Ammon's horn (tissue), 1 donor: ENCODE measurements at places on chromosomes 7 and 10.
A peak's percentile ranks its signal among the peaks of the same experiment; 100 is the strongest.

DNA sequence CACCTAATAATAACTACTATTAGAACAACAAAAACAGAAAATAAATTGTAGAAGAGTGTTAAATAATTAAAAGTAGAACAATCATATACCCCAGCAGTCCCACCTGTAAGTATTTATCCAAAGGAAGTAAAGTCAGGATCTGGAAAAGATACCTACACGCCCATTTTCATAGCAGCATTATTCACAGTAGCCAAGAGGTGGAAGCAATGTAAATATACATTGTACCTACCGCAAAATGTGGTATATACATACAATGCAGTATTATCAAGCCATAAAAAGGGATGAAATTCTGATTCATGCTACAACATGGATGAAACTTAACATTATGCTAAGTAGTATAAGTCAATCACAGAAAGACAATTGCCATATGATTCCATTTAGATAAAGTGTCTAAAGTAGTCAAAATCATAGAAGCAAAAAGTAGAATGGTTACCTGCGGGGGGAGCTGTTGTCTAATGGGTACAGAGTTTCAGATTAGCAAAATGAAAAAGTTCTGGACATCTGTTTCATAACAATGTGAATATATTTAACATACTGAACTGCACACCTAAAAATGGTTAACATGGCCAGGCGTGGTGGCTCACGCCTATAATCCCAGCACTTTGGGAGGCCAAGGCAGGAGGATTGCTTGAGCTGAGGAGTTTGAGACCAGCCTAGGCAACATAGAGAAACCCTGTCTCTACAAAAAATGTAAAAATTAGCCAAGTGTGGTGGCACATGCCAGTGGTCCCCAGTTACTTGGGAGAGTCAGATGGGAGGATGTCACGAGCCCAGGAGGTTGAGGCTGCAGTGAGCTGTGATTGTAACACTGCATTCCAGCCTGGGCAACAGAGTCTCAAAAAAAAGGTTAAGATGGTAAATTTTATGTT lies 6.0 kb upstream of the TMED4 start:
- peak; percentile 53 for DNase-seq

- DNase-seq: no peak
Measured at GRCh38 chr7:41142904-41143473, 559.9 kb downstream of the INHBA start.

DNA sequence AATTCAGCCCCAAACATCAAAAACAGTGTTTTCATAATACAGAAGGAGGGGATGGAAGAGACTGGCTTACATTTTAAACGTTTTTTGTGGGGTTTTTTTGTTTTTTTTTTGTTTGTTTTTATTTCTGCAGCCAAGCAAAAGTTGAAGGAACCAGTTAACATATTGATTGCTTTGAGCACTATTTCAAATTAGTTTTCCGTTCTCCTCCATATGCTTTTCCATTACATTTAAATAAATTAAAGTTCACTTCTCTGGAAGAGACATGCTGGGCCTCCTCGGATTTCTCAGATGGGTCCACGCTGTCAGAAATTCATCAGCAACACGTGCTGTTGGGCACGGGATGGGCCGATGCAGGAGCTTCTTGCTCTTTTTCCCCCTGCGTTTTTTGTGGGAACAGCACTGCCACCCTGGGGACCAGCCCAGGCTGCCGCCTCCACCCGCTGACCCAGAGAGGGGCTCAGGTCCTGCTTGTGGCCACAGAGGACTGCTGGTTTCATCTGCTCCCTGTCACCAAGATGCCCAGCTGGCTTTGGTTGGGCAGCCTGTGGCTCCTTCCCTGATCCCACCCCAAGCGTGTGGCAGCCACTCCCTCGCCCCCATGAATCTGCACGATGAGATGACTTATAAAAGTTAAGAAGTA lies 67.7 kb upstream of the CHST15 start:
- no peak for DNase-seq

- no peak for DNase-seq
Measured at GRCh38 chr10:51270936-51271530, 196.7 kb downstream of the PRKG1 start.

DNA sequence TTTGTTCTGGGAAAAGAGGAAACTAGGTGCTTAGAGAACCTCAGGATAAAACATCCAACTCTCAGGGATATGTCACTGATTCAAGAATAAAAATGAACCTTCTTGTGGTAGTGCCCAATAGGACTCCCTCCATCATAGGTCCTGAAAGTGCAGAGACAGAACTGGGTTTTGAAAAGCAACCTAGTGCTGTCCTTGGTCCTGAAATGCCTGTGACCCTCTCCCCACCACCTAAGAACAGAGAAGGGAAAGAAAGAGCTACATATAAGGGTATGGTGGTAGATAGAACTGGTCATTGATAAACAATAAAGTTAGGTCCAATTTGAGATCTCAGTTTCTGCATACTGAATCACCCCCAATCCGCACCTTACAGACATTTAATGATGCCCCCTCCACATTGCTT lies 953.3 kb downstream of the XPNPEP1 start:
- no peak for DNase-seq

DNA sequence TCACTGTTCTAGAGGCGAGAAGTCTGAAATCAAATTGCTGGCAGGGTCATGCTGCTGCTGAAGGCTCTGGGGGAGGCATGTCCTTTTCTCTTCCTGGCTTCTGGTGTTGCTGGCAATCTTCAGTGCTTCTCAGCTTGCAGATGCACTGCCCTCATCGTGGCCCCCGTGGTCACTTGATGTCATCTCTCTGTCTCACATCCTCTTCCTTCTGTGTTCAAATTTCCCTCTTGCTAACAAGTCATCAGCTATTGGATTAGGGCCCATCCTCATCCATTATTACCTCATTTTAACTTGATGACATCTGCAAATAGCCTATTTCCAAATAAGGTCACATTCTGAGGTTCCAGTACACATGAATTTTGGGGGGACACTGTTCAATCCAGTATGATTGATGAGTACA lies 36.6 kb upstream of the SRGN start:
- peak; percentile 73 for DNase-seq

DNA sequence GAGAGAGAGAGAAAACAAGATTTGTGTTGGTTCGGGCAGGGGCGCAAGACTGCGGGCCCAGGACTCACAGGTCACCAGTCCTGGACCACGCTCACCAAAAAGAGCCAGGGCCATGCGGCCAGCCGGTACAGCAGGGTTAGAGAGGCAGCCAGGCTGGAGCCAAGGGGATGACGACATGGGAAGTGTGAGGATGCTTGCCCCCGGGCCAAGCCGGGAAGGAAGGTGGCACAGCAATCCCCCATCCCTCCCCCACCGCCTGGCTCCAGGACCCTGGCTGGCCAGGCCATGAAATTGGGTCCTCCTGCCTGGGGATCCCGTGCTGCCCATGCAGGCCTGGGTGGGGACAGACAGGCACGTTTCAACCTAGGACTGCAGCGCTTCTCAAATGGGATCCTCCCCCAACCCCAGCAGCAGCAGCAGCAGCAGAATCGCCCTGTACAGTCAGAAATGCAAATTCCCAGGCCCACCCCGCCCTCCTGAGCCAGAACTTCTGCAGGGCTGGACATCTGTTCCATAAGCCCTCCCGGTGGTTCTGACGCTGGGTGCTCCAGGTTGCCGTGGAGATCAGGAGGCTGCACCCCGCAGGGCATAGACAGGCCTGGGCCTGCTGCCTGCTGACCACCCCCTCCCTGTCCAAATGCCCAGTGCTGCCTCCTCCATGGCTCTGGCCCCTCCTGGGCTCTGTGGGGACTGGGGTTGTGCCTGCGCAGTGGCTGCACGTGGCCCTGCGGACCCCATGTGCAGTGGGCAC lies 35.0 kb downstream of the YKT6 start:
- DNase-seq: peak; percentile 36

DNA sequence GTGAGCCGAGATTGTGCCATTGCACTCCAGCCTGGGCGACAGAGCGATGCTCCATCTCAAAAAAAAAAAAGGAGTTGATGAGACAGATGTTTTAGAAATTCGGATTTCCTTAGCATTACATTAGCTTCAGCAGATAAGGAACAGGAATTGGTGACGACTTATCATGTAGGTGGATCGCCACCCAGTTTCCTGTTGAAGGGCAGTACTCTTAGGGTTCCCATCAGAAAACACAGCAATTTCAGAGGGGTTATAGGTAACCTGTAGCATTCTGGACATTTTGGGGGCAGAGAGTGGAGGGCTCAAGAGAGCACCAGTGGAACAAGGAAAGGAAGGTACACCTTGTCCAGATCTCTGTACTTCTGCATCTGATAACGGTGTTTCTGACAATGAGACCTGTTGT lies 146.4 kb upstream of the NOBOX start:
- no peak for DNase-seq

GRCh38 chr10:34719746-34720145 lies 95.3 kb downstream of the PARD3 start:
- no peak for DNase-seq

DNA sequence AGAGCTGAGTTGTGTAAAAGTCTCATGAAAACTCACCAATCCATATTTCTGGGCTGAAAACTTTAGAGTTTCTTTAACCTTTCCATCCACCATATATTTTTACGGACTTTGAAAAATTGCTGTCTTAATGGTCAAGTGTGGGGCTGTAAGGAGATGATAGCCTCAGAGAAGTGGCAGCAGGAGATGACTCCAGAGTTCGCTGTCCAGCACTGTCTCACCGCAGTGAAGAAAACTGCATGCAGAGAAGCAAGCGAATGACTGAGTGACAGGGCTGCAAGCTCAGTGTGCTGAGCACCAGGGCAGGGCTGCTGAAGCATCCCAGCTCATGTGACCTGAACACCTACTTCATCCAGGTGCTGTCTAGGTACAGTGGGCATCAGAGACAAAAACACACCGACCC lies 564.5 kb downstream of the ACTR3B start:
- DNase-seq: no peak

GRCh38 chr7:39650676-39651075 lies 27.3 kb downstream of the RALA start:
- peak; percentile 18 for DNase-seq

DNA sequence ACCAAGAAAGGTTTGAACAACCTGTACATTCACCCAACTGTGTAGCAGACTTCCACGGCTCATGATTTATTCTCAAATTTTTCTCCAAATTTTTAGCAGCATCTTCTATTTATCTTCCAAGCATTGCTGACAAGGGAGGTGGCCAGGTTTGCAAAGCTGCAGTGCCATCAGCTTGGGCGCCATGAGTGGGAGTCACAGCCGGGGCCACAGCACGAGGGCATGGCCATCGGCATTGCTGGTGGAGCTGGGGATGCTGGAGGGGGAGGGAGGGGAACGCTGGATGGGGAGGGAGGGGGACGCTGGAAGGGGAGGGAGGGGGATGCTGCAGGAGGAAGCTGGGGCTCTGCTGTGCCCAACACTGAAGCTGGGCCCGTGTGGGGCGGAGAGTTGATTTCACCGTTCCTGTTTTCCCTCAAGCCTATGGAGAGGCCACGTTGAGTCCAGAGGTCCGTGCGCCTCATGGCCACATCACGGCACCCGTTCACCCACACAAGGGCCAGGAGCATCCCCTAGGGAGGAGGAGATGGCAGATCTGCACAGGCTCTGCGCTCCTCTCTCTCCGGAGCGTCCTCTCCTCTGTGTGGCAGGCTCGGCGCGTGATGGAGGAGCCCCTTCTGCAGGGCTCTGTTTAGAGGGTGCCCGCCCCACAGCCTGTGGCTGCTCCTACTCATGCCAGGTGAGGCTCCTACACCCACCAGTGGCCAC lies 520.2 kb downstream of the DNAJB6 start:
- DNase-seq: no peak

GRCh38 chr10:92657024-92657423 lies 32.7 kb upstream of the HHEX start:
- DNase-seq: no peak

GRCh38 chr7:153524070-153524601 lies 528.1 kb upstream of the DPP6 start:
- DNase-seq: peak; percentile 81

GRCh38 chr7:151900591-151900985 lies 23.7 kb upstream of the PRKAG2 start:
- no peak for DNase-seq

GRCh38 chr10:86644152-86644793 lies 10.1 kb upstream of the OPN4 start:
- DNase-seq: peak; percentile 4

DNA sequence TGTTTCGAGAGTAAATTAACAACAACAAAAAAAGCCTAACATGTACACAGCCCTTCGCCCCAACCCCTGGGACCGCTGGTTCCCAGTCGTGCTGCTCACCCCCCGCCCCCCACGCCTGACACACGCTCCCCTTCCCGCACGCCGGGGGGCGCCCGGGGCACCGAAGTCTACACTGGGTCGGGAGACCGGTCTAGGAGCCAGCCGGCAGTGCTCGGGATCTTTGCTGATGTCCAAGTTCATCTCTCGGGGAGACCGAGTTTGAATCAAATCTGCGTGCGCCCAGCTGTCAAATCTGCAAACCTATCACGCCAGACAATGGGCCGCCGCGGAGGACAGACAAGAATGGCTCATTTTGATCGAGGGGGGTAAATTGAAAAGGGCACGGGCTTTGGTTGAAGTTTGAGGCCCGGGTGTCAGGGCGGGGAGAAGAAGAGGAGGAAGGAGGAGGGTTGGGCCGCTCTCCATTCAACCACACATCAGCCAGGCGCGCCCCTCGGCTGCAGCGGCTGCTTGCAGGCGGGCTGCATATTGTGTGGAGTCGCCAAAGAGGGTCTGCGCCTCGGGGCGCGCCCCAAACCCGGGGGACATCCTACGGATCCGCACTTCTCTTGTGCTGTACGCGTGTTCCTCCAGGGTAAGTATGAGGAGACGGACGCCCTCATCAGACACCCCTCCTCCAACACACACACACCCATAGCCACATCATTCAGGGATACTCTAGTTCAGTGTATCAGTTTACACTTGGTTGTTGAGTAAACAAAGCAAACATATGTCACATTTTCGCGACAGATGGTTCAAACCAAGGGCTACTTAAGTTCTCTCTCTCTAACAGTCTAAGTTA lies 1.3 kb upstream of the GFRA1 start:
- no peak for DNase-seq

DNA sequence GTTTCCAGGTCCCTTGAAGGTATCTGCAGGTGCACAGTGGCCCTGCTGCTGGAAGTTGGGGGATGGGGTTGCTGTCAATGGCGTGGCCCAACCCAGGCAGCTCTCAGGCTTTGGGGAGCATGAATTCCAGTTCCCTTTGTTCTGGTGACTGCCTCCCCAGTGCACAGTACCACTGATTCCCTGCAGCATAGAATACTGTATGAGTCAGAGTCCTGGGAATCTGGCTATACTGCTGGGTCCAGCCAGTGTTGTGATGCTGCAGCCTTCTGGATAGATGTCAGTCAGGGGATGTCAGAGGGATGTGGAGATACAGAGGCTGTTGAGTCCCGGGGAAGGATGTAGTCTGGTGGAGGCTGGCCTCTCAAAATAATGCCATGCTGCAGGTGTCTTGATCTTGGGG lies 99.3 kb downstream of the LANCL2 start:
- DNase-seq: no peak

DNA sequence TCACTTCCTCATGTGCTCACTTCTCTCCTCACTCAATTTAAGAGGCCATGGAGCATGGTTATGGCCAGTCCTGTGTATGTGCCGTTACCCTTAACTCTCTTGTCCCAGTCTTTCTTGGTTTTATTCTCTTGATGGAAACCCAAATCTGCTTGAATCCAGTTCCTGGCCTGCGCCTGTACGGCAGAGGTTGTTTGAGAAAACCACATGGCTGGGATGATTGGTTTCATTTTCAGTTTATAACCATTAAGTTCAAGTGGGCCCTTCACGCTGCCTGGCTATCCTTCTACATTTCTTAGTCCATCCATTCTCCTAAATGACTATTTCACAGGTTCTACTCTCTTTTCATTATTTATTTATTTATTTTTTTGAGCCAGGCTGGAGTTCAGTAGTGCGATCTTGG lies 1.6 kb upstream of the ZNF239 start:
- no peak for DNase-seq
